ENCODE measurements at places on chromosomes 6 and 20.

GRCh38 chr6:84763003-84763885 lies 1.2 kb downstream of the TBX18 start:
- peak; percentile 92 for DNase-seq

DNA sequence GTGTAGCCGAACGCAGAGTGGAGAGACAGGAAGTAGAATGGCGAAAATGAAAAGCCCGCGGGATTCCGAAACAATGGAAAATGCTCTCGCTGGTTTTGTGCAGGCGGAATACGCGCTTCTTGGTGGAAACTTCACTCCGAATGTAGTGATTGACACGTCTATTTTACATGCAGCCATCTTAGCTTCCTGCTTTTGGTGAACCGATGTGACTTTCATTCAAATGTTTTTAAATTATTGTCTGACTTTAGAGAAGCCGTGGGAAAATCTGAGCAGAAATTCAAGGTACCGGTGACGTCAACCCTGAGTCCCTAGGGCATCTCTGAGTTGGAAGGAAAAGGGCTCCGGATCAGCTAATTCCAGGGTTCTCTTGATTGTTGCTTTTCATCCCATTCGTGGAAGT lies 11.4 kb downstream of the GPX5 start:
- DNase-seq: peak; percentile 18

DNA sequence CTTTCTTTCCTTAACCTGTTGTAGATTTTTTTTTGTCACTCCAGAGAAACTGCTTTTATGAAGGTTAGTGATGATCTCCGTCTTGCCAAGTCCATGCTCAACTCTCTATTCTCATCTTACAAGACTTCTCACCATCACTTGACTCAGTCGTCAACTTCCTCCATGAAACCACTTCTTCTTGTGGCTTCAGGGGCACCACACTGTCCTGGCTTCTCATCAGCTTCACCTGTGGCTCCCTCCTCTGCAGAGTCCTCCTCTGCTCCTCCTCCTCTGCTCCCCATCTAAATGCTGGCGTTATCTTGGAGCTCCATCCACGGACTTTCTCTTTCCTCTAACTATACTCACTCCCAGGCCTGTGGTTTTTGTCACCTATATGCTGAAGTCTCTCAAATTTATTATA lies 187.5 kb downstream of the BACH2 start:
- DNase-seq: no peak

GRCh38 chr6:41519305-41519744 lies 26.9 kb upstream of the FOXP4 start:
- DNase-seq: no peak

GRCh38 chr20:25011831-25012241 lies 19.3 kb upstream of the APMAP start:
- no peak for DNase-seq

- no peak for DNase-seq
Measured at GRCh38 chr6:43736844-43737243, 33.2 kb upstream of the VEGFA start.

DNA sequence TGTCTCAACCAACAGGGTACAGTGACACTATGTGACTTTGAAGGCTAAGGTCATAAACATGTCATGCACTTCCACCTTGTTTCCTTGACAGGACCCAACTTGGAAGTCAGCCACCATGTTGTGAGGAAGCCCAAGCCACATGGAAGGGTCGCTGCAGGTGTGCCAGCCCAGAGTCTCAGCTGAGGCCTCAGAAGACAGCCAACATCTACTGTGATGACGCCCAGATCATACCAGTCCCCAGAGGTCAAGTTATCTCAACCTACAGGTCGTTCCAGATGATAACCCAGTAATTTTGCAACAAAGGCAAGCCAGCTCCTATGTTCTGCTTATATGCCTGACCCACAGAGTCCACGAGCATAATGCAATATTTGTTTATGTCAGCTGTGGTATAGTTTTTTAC lies 376.0 kb upstream of the AGPAT4 start:
- DNase-seq: no peak

DNA sequence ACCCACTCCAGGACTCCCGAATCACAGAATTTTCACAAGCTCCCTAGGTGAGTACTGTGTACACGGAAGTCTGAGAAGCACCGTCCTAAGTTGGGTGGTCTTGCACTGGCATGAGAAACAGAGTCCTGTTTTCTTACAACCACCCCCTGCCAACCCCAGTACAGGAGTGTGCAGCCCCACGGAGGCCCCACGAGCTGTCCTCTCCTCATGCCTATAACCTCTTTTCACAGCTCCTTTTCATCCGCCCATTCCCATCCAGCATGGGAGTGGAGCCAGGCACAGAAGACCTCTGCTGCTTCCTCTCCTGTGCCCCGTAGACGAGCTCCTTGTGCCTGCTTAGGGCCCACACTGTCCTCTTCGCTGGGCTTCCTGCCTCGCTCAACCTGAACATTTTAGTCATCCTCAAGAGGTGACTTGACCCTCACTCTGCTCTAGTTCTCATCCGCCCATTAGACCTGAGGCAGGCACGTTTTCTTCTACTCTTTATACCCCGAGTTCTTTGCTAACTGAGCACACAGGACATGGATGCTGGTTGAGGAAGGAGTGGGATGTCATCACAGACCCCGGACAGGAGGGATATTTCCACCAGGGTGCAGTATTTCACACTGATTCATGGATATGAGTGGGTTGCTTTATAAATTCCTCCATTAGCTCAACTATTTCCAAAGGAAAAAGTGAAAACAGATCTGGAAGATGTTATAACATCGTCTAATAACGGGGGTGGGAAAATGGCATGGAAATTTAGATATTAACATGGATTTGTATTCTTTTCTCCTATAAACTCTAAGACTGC lies 160.5 kb downstream of the TTLL2 start:
- no peak for DNase-seq

GRCh38 chr20:11103866-11104265 lies 430.1 kb upstream of the JAG1 start:
- DNase-seq: peak; percentile 64

DNA sequence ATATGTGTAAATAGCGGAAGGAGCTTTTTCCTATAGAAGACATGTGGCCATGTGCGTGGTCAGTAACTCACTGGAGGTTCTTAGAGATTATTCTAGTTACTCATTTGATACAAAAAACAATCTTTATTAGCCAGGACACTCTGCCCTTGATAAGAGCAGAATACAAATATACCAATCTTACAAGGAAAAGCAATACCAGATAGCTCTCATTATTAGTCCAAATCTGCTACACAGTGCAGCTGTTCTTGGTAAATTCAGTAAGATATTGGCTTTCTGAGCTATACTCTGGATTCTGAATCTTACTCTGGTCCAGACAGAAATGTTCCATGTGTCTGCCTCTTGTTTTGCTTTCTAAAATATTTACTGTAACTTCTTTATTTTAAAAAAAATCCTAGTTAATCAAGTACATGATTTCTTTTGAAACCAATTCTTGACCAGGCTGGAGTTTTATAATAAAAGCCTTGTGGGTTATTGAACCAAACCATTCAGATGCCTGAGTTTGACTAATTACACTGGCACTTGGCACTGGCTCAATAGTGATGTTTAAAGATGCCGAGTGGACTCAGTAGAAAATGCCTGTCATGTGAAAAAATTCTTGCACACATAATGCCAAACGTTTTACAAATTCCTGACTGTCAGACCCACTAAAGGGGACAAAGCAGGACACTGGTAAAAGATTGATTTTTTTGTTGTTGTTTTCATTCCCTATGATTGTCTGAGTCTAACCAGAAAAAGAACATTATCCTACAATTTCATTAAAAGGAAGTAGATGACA lies 242.8 kb upstream of the TCF21 start:
- DNase-seq: peak; percentile 82

- DNase-seq: peak; percentile 73
Measured at GRCh38 chr6:134517145-134517658, 199.3 kb upstream of the SGK1 start.

- no peak for DNase-seq
Measured at GRCh38 chr6:122141246-122141645, 258.2 kb upstream of the HSF2 start.

DNA sequence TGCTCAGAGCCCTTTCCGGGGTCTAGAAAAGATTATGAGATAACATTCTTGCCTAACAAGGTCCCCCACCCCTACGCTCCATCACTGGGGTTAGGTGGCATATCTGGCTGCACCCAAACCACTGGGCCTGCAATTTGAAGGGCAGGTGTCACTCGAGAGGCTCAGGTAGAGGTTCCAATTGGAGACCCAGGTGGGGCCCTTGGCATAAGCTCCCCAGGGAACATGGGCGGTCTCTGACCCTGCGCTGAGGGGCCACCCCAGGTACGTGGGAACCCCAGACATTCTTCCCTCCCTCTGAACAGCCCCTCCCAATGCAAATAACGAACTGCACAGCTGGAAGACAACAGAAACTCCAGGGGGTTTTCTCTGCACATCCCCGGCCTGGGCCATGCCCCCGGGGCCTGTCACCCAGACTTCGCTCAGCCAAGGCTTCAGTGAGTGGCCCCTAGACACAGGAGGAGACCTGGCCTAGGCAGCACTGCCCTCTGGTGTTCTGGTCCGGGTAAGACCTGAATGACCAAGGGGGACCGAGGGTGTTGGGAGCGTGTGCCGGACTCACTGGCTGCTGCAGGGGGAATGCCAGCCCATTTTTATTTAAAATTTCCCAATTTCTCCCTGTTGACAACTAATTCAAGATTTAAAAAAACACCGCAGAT lies 47.5 kb downstream of the DSTN start:
- peak; percentile 32 for DNase-seq

- no peak for DNase-seq
Measured at GRCh38 chr6:79135973-79136470, 58.0 kb upstream of the PHIP start.

DNA sequence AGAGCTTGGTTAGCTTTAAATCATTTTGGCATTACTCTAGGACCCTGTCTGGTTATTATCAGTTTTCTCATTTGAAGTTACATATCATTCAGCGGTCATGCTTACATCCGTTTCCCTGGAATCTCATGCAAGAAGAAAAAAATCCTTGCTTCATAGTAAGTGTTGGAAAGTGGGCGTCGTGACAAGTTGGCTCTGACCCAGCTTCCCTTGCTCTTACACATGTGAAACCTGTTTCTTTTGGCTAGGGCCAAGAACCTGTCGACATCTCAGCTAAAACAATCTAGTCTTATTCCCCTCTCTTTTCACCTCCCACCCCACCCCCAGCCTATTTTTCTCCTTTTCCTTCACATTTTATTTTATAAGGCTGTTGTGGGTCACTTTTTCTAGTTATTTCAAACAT lies 45.5 kb downstream of the ANKS1A start:
- peak; percentile 71 for DNase-seq

- DNase-seq: no peak
Measured at GRCh38 chr6:150238336-150238741, 95.5 kb downstream of the PPP1R14C start.

DNA sequence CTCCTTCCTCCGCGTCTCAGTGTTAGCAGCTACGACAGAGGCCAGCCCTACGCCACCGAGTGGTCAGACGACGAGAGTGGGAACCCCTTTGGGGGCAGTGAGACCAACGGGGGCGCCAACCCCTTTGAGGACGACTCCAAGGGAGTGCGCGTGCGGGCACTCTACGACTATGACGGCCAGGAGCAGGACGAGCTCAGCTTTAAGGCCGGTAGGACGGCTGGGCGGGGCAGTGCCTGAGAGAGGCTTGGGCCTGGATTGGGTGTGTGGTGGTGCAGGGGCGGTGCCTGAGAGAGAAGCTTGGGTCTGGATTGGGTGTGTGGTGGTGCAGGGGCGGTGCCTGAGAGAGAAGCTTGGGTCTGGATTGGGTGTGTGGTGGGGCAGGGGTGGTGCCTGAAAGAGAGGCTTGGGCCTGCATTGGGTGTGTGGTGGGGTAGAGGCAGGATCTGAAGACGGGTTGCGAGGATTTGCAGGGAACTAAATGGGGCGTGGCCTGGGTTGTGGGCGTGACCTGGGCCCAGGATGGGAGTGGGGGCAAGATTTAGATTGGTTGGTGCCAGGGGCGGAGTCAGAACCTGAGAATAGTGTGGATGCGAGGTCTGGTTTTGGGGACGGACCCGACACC lies 24.4 kb downstream of the SPDEF start:
- peak; percentile 70 for DNase-seq

DNA sequence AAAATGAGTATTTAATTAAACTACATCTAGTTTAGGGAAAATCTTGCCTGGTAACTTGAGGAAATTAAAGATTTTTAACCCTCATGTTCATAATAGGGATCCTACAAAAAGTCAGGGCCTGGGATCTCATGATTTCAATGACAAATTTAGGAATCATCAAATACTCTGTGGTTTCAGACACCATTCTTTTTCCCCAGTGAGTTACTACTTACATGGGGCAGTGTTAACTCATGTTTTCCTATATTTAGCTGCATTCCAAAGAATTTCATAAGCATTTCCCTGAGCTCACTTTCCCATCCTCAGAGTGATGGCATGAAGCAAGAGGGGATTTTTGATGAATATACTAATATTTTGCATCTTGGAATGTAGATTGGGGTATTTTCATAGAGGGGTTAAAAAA lies 321.7 kb downstream of the CENPW start:
- DNase-seq: peak; percentile 95

DNA sequence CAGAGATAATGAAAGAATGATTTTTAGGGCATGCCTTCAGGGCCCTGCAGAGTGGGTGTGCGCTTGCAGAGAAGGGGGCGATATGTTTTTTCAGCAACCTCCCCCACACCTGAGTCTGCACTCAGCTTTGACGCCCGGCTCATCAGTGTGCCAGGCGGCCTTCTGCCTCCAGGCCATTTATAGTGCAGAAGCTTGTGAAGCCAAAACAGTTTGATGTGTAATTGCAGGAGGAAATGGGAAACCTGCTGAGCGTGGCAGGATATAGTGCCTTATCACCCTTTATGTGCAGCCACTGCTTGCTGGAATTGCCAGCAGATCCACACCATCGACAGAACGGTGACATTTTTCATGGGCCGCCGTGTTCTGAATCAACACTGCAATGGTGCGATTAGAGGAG lies 178.2 kb downstream of the CDH4 start:
- DNase-seq: no peak

DNA sequence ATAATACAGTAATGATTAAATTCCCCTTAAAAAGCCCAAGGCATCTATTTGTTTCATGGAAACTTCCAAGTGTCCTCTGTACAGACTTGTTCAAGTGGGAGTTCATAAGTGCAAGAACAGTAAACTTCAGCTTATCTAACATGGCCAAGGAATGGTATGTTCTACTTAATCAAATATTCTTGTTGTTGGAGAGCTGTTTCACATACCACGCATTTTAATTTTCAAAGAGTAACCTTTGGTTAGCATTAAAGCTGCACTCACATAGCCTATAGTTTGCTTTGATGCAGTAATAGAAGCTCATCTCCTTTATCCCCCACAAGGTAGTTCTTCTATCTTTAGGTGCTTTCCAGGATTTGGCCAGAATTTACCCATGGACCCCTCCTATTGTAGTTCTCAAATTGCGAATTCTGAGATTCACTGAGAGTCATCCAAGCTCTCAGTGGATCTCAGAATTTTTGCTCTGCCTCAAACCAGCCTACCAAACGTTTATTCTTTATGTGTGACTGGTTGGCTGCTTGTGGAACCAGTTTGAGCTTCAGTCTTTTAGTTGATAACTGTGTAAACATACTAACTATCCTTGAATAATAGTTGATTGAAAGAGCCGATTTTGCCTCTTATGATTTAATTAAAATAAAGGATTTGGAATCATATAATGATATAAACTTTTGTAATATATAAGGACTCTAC lies 668.0 kb upstream of the FLRT3 start:
- DNase-seq: no peak
